Left ventricle myocardium inferior (tissue), 1 donor: ENCODE measurements at places on chromosomes 16 and 17.

DNA sequence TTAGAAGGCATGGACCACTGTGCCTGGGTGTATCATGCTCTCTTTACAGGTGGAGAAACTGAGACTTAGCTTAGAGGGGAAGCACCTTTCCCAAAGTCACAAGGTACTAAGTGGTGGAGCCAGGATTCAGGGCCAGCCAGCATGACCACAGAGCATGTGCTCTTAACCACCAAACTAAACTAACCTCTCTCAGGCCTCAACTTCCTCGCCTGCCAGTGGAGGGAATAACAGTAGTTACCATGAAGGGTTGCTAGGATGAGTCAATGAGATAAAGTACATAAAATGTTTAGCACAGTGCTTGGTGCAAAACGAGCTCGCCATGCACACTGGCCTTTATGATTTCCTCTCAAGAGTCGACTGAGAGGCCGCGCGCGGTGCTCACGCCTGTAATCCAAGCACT is 6.4 kb upstream of the MYO1C start:
- H3K4me3 ChIP-seq: no peak overlapping the region
- DNase-seq: no peak
- H3K4me1 ChIP-seq: peaks cover 61% of the 10 kb centered on the region
- peak overlapping the region; percentile 16 for H3K27ac ChIP-seq
- no peaks in the 10 kb centered on the region for H3K27me3 ChIP-seq

DNA sequence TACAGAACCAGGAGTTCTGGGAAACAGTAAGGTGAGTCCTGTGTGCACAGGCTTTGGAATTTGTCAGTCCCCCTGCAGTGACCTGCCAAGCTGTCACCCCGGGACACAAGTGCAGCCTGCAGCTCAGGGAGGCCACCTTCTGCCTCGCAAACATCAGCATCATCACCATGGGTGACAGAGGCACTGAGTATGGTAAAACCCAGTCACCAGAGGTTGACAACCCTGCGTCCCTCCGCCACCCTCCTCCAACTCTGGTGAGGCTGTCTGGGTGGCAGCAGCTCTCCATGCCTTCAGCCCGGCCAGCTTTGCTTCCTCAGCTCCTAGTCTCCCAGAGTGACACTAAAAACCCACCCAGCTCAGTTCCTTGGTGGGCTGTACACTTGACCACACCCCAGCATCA is 221.0 kb downstream of the CPPED1 start:
- no peak overlapping the region for H3K27ac ChIP-seq
- no peaks in the 10 kb centered on the region for H3K36me3 ChIP-seq
- no peak for DNase-seq
- no peak overlapping the region for H3K4me3 ChIP-seq

DNA sequence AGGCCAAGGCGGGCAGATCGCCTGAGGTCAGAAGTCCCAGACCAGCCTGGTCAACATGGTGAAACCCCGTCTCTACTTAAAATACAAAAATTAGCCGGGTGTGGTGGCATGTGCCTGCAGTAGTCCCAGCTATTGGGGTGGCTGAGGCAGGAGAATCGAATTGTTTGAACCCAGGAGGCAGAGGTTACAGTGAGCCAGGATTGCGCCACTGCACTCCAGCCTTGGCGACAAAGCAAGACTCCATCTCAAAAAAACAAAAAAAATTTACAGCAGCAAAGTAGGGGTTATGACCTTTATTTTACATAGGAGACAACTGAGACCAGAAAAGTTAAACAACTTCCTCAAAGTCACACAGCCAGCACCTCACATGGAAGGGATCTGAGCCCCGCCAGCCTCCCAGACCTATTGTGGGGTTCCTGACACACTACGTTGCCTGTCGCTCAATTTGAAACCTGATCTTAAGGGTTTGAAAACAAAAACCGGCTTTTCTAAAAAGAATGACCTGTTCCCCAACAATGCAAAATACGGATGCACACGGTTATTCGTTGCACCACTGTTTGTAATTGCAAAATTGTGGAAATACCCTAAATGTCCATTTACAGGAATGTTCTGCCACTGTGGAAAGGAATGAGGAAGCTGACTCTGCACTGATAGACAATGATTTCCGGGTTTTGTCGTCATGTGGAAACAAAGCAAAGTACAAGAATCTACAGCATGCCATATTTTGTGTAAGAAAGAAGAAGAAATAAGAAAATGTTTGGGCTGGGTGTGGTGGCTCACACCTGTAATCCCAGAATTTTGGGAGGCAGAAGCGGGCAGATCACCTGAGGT is 77.2 kb downstream of the CNGB1 start:
- H3K4me3 ChIP-seq: no peak overlapping the region
- H3K4me1 ChIP-seq: peaks cover 10% of the 10 kb centered on the region
- no peaks in the 10 kb centered on the region for H3K36me3 ChIP-seq
- no peak for DNase-seq

DNA sequence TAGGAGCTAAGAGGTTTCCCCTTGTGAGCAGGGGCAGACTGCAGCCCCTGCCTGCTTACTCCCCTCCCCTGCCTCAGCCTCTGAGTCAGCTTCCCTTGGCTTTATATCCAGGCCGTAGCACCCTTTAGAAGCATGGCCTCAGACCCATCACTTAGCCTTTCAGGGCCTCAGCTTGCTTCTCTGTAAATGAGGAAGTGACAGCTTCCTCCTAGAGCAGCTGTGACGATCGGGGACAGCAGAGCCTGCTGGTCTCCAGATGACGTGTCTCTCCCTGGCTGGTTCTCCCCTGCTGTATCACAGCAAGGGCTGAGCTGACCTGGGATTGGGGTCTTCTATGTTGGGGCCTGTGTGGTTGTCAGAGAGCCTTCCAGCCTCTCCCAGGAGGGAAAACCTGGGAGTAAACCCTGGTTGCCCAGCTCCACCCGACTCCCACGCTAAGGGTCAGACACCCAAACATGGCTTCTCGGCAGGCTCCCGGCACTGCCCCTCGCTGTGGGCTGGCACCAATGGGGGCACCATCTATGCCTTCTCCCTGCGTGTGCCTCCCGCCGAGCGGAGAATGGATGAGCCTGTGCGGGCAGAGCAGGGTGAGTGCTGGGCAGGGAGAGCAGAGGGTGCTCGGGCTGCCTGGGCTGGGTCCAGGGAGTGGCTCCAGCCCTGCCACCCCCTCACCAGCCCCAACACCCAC is 16.3 kb upstream of the MYO15B start:
- H3K4me1 ChIP-seq: no peaks in the 10 kb centered on the region
- no peak for DNase-seq

DNA sequence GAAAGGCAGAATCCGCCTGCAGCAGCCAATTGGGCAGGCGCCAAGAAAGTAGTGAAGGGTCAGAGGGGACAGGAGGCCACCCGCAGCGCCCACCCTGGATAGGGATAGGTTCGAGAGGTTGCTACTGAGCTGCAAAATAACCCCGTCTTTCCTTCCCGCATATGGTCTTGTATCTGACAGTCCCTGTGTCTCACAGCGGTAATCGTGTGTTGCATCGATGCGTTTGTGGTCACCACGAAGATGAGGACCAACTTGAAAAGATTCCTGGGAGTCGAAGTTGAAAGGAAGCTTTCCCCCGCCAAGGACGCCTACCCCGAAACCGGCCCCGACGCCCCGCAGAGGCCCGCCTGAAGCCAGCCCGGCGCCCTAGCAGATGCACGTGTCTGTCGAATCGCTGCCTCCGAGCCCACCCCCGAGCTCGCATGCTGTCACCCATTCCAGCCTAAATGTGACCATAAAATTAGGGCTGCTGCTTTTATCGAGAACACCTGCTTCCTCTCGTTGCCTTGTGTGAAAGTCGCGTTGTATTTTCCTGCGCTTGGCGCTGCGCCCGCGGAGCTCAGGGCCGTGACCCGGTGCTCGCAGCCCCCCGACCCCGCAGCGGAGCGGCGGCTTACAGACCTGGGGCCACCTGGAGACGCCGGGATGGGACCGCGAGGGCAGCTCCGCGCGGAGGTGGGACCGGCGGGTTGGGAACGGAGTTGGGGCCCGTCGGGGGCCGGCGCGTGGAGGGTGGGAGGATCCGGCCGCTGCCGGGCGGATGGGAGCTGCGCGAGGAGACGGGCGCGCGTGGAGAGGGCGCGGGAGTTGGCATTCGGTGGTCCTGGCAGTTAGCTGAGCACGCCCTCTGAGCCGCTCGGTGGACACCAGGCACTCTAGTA is at the start of gene CMTM2:
TSS of gene CMTM2 (plus strand) at position 813 of the 881 bp plus-strand sequence. CDS start 145 bp downstream, outside the sequence.
- no peaks in the 10 kb centered on the region for H3K36me3 ChIP-seq
- DNase-seq: no peak
- peak within 1 kb of the TSS; percentile 59 for H3K4me3 ChIP-seq

DNA sequence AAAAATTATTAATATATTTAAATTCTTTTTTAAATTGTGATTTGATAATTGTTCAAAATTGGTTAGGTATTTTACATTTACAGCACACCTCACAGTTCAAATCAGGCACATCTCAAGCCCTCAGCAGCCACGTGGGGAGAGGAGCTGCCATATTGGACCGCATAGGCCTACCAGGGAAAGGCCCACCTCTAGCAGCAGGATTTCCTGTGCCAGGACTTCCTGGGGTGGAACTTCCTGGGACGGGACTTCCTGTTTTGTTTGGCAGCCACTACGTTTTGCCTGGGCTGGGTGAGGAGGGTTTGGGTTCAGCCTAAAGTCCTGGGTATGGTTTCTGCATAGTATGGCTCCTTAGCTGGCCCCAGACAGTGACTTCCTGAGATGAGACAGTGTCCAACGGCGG is 298.5 kb upstream of the FOXF1 start:
- no peak overlapping the region for H3K27ac ChIP-seq
- no peaks in the 10 kb centered on the region for H3K36me3 ChIP-seq
- peaks cover 17% of the 10 kb centered on the region for H3K4me1 ChIP-seq
- no peak for DNase-seq
- H3K27me3 ChIP-seq: peaks cover 17% of the 10 kb centered on the region

DNA sequence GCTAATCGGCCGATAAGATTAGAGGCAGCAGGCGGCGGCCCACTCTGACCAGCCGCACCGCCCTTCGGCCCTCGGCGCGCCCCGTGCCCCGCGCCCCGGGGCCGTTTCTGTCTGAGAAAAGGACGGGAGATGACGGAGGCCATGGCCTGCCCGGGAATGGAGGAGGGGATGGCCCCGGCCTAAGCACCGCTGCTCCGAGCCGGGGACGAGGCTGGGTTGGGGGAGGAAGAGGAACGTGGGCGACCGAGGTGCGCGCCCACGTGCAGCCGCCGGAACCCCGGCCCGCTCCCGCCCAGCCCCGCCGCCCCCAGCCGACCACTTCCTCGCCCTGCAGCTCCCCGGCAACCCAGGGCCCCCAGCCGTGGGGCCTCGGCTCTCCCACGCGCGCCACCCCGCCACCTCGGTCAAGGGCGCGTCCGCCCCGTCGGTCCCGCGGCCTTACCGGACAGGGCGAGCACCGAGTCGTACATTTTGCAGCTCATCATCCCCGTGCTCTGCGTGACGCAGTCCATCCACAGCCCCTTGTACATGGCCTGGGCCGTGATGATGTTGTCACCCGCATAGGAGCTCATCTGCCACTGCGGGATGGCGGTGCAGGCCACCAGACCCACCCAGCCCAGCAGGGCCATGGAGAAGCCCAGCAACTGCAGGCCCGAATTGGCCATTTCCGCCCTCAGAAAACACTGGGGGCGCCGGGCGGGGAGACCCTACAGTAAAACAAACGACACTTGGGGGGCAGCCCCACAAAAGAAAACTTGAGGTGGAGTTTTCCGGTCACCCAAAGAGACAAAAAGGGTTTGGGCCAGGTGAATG is 693 bp downstream of the CLDN7 start:
- peaks cover 33% of the 10 kb centered on the region for H3K4me1 ChIP-seq
- H3K27me3 ChIP-seq: peaks cover 60% of the 10 kb centered on the region
- peak overlapping the region; percentile 68 for H3K4me3 ChIP-seq
- peak overlapping the region; percentile 16 for H3K27ac ChIP-seq

DNA sequence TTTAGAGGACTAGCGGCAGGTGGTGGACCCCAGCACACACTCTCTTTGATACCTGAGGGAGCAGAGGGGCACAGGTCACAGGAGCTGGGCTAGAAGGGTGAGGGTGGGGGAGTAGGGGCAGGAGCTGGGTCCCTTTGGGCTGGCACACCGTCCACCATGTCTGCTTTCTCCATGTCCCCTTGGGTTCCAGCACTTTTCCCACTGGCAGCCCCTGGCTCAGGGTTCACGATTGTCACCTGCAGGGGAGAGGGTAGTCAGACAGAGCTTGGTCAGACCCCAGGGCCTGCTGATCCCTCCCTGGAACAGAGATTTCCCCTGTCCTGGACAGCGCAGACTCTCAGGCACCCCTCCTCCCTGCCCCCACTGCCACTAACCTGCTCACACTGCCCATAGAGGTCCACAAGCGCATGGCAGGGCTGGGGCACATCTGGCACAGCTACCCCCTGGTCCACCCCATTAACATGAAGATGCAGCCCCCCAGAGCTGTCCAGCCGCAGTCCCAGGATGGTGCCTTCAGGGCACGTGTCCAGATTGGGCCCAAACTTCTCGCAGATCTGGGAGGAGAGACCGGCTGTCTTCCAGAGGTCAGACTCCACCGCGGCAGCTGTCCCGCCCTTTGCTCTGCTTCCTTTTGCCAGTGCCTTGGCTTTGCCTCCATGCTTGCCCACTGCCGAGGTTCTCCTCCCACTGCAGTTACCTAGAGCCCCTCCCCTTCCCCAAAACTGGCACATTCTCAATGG is 3.1 kb upstream of the GPS2 start:
- H3K27ac ChIP-seq: no peak overlapping the region
- DNase-seq: no peak
- H3K27me3 ChIP-seq: no peaks in the 10 kb centered on the region
- no peak overlapping the region for H3K4me3 ChIP-seq

- H3K4me3 ChIP-seq: no peak overlapping the region
- no peaks in the 10 kb centered on the region for H3K27me3 ChIP-seq
- no peak overlapping the region for H3K27ac ChIP-seq
- H3K4me1 ChIP-seq: no peaks in the 10 kb centered on the region
- H3K36me3 ChIP-seq: no peaks in the 10 kb centered on the region
Observed at GRCh38 chr17:78284146-78284545, 52.7 kb downstream of the TMEM235 start.

DNA sequence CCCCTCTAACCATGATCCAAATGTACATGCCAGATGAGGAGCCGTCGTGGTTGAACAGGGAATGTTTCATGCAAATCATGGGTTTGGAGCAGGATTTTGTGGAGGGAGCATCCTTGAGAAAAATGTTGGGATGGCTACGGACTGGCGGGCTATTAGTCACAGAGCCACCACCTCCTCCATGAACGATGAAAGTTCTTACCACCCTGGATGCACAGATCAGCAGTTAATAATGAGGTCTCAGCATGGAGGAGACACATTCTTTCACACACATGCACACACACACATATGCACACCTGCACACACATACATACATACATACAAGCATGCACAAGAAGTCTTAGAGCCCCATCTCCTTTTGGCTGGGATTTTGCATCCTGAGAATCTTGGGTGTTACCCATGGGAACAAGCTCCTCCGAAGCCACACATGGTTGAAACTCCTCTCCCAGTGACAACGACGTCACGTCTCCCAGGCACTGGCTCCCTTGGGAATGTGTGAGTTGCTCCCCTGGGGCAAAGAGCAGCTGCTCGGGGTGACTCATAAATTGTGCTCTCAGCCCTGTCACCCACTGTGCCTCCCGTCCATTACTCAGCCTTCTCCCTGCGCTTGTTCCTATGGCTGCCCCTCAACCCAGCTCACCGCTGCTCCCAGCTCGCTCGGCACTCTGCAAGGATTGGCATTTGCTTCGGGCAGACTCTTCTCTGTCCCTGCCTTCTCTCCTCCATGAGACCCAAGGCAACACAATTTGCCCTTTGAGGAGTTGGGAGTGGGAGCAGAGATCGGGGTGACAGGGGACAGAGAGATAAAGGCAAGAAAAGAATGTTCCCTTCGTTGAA is 344.6 kb downstream of the SOX9 start:
- peaks cover 56% of the 10 kb centered on the region for H3K27me3 ChIP-seq
- no peaks in the 10 kb centered on the region for H3K36me3 ChIP-seq
- DNase-seq: no peak
- H3K4me3 ChIP-seq: no peak overlapping the region

- no peak for DNase-seq
- peaks cover 4% of the 10 kb centered on the region for H3K4me1 ChIP-seq
- no peaks in the 10 kb centered on the region for H3K36me3 ChIP-seq
- no peak overlapping the region for H3K27ac ChIP-seq
- H3K4me3 ChIP-seq: no peak overlapping the region
Observed at GRCh38 chr17:81651692-81652091, 4.7 kb downstream of the PDE6G start.
